Placental epithelial cell (primary cell): ENCODE measurements at places on chromosomes 5 and 9. TPM values are rescaled to one million over a fixed set of nuclear protein-coding genes. Genes with fewer than 3 reads are reported as not detected.

The PCDH12 gene
- not detected in 2 replicates for total RNA-seq

The CCDC152 gene
- 0.39 and 0.54 TPM in 2 replicates for total RNA-seq

The PCDHGB7 gene
- 1.8 and 7.5 TPM in 2 replicates for total RNA-seq

The SNX30 gene
- 16.5 and 20.5 TPM in 2 replicates for total RNA-seq

The FOXD4L5 gene
- 0.11 TPM in 1 of 2 replicates, not detected in the other for total RNA-seq

The SV2C gene
- not detected in 2 replicates for total RNA-seq

The UGT3A1 gene
- not detected in 2 replicates for total RNA-seq

The ESM1 gene
- 0.22 TPM in 1 of 2 replicates, not detected in the other for total RNA-seq

The NR5A1 gene
- not detected in 2 replicates for total RNA-seq

The GPX8 gene
- total RNA-seq = 101 and 120 TPM in 2 replicates

The LRRC19 gene
- under 0.01 TPM in 1 of 2 replicates, not detected in the other for total RNA-seq

The ADAMTS16 gene
- under 0.01 TPM in 1 of 2 replicates, not detected in the other for total RNA-seq

The CTXN3 gene
- not detected in 2 replicates for total RNA-seq

The GFI1B gene
- under 0.01 TPM in 1 of 2 replicates, not detected in the other for total RNA-seq

The UBE2QL1 gene
- total RNA-seq = not detected in 2 replicates

The WDR38 gene
- not detected in 2 replicates for total RNA-seq

The BRINP1 gene
- 0.76 and 2.4 TPM in 2 replicates for total RNA-seq

The ZNF367 gene
- total RNA-seq = 3.9 and 4.7 TPM in 2 replicates

The FAM200C gene
- total RNA-seq = 2.4 and 3.9 TPM in 2 replicates

The HRH2 gene
- not detected in 2 replicates for total RNA-seq

The NEUROG1 gene
- not detected in 2 replicates for total RNA-seq

The SHISAL2B gene
- not detected in 2 replicates for total RNA-seq

The CNTFR gene
- not detected in 2 replicates for total RNA-seq

The DIPK1B gene
- 0.39 TPM in 1 of 2 replicates, not detected in the other for total RNA-seq

The F2RL2 gene
- under 0.01 TPM in 1 of 2 replicates, not detected in the other for total RNA-seq

The CD180 gene
- total RNA-seq = not detected in 2 replicates

The SUSD3 gene
- 0.54 TPM in 1 of 2 replicates, not detected in the other for total RNA-seq

The FBP1 gene
- total RNA-seq = not detected in 2 replicates

The PLAC8L1 gene
- total RNA-seq = not detected in 2 replicates

The DAP gene
- total RNA-seq = 74.2 and 86.3 TPM in 2 replicates

The TMEM141 gene
- total RNA-seq = 52.9 and 53.0 TPM in 2 replicates

The SPATA31E1 gene
- not detected in 2 replicates for total RNA-seq

The GSN gene
- 682 and 744 TPM in 2 replicates for total RNA-seq

The PFN3 gene
- not detected in 2 replicates for total RNA-seq

The ROPN1L gene
- 1.6 and 3.9 TPM in 2 replicates for total RNA-seq

The KLF9 gene
- 35.5 and 66.7 TPM in 2 replicates for total RNA-seq

The TRMO gene
- 22.4 and 24.2 TPM in 2 replicates for total RNA-seq

The STK10 gene
- 43.6 and 74.0 TPM in 2 replicates for total RNA-seq

The ARHGEF39 gene
- total RNA-seq = 1.2 and 1.6 TPM in 2 replicates

The RETREG1 gene
- 15.7 and 19.4 TPM in 2 replicates for total RNA-seq

The CAMK4 gene
- total RNA-seq = 1.1 and 3.1 TPM in 2 replicates

The SEMA4D gene
- total RNA-seq = 34.2 and 45.3 TPM in 2 replicates

The RGS7BP gene
- not detected in 2 replicates for total RNA-seq

The LHX2 gene
- not detected in 2 replicates for total RNA-seq
